ENCODE measurements at places on chromosomes 3 and 15.
A peak's percentile ranks its signal among the peaks of the same experiment; 100 is the strongest.

- DNase-seq, result no peak
Observed at GRCh38 chr15:70670680-70671079, 92.7 kb downstream of the UACA start.

DNA sequence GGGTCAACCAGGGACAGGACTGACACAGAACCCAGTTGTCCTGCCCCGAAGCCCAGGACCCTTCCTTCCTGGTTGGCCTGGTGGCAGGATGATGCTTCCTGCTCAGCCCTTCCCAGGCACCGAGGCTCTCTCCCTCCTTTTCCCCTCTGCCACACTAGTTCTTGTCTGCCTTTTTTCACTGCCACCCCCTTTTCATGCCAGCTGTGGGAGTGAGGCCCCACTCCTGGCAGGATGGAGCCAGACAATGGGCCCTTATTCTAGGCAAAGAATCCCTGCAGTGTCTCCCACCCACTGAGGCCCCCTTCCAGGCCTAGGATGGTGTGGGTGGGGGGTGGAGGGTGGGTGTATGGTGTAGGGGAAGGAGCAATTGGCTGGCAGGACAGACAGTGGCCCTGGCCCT, 1.1 kb upstream of the SCAMP5 start:
- DNase-seq, result no peak

DNA sequence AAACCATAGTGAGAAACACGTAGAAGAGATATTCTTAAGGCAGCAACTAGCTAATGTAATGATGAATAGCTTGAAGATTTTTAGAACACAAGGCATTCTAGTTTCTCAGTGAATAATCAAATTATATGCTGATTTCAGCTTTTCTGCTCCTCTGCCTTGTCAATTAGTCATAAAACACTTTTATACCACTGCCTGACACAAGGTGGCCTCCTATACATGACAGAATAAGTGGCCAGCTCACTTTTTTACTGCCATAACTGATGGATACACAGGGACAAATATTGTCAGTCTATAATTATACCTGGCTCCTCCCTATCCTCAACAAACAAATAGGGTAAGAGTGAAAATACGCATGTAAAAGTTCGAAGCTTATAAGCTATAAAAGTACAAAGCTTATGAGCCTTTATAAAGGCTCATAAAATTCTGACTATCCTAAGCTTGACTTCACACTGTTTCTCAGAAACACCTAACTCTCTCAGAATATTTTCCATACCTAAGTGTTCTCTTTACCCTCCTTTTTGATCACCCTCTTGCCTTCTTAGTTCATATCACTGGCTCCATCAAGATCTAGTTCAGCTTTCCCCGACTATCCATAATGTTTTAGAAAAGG, 81.6 kb downstream of the HERC1 start:
- DNase-seq, result peak; percentile 14

DNA sequence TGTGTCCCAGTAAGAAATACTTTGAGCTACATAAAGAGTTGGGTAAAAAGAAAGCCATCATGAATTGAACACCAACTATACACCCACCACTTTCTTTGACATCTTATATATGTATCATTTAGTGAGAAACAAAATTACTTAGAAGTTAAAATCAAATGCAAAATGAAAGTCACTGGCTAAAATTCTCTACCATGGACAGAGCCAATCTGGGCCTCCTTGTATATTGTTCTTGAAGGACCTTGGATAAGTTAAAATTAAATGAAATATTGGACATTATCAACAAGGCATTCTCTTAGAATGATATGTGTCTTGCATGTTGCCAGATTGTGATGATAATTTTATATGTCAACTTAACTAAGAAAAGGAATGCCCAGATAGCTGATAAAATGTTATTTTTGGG, 64.2 kb upstream of the CHL1 start:
- DNase-seq, result no peak

- DNase-seq, result no peak
Observed at GRCh38 chr3:102480139-102480538, 45.3 kb downstream of the ZPLD1 start.

DNA sequence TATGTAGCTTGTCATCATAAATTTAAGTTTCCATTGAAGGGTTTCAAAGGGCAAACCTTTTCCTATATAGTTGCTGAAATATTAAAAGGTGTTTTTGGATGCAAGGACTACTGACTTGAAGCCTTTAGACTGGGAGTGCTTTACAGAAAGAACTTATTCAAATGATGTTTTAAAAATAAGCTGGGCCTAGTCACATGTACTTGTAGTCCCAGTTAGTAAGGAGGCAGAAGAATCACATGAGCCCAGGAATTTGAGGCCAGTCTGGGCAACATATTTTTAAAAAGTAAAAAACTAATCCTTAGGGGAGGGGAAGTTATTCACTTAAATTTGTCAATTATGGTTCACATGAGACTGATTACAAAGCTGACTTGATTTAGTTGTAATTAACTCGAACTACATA, 65.0 kb downstream of the SMARCC1 start:
- DNase-seq, result no peak

All from activated gamma-delta T cell treated with anti-CD3 and anti-CD28 coated beads, Interleukin-2, amount 50 U/mL, for 16 hours (primary cell).